ENCODE measurements at places on chromosomes 5 and 9.
A peak's percentile ranks its signal among the peaks of the same experiment; 100 is the strongest.

DNA sequence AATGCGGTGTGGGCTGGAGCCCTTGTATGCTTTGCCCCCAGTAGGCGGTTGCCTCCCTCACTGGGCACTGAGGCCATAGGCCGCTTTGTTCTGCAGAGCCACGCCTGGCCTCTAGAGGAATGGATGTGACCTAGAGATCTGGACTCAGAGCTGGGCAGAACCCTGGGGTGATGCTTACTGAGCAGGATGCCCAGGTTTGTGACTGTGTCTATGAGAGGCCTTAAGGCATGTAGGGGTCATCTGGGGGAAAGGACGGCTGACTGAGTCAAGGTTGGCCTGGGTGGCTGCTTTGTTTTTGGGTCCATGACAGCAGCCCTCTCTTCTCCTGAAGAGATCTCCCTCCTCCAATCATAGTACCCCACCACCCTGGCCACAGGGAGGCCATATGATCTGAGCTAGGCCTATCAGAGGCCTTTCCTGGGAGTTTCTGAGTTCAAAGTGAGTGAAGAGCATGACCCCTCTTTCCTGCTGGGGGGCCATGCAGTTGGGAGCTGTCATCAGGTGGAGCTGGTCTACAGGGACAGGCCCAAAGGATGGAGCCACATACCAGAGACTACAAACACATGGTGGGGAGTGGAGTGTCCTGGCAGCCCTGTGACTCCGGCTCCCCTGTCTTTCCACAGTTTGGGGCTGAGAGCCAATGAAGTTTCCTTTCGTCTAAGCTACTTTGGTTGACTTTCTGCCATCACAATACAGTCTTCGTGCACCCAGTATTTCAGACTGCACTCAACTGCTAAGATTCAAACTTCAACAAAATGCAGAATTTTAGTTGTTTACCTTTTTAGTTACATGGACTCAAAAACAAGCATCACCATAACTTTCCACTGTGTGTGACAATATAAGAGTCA, 165.4 kb downstream of the AUH start:
- DNase-seq, result peak; percentile 83

- no peak for DNase-seq
Observed at GRCh38 chr5:45604092-45604491, 92.1 kb downstream of the HCN1 start.

DNA sequence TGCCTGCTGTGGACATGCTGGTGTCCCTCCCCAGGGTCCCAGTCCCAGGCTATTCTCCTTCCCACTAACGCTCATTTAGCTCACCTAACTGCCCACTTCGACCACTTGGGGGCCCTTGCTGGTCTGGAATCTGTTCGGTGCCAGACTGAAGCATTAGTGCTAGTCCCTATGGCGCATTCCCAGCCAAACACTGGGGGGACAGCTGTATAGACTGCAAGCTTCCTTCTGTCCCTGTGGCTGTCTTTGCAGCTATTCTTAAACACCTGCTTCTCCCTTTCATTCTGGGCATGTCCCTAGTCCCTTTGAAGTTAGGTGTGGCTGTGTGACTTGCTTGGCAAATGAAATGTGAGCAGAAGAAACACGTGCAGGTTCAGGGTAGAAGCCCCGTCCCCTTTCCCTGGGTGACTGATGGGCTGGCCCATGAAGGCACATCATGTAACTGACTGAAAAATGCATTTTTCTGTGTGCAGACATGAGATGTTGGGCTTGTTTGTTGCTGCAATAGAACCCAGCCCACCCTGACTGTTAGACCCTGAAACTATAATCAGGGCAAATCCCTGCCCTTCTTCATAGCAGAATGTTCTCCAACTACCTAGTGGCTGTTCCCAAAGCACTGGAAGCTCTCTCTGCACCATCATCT, 134.4 kb downstream of the BARX1 start:
- peak; percentile 67 for DNase-seq

- peak; percentile 78 for DNase-seq
Observed at GRCh38 chr9:36818965-36819870, 214.8 kb downstream of the PAX5 start.

- DNase-seq, result no peak
Observed at GRCh38 chr9:94623253-94623652, 16.1 kb downstream of the FBP1 start.

DNA sequence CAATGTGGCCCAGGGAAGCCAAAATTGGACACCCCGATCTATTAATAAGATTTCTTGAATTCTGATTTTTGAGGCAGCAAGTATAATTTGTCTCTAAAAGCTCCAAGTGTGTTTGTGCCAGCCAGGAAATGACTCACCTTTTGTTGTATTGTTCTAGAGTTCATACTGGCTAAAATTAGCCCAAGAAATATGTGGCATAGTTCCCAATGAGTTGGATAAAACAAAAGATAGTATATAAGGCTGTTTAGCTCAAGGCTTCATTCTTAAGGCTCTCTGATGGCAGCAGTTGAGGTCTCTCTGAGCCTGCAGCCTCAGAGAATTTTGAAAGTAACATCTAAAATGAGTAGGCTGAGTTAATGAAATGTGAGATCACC, 21.6 kb downstream of the HMGXB3 start:
- no peak for DNase-seq

All from lower leg skin (tissue), 4 donors.